Choroid plexus epithelial cell (primary cell): ENCODE measurements at places on chromosomes 12 and 14.
A peak's percentile ranks its signal among the peaks of the same experiment; 100 is the strongest.

DNA sequence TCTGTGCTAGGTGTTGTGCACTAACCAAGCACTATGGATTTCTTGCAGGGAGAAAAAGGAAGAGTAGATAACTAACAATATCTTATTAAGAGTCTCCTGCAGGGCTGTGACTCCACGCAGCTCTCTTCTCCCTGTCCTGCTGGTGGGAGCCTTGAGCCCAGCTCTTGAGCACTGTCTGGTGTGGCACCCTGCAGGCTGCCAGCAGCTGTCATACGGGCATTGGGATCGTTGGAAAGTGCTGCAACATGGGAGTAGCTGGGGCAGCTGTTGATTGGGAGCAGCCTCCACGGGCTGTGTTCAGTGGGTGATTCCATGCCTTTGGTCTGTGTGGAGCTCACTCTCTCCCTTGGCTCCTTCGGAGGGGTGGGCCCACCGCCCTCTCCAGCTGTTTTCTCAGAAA is 125.3 kb downstream of the FBXL14 start:
- DNase-seq, result no peak

DNA sequence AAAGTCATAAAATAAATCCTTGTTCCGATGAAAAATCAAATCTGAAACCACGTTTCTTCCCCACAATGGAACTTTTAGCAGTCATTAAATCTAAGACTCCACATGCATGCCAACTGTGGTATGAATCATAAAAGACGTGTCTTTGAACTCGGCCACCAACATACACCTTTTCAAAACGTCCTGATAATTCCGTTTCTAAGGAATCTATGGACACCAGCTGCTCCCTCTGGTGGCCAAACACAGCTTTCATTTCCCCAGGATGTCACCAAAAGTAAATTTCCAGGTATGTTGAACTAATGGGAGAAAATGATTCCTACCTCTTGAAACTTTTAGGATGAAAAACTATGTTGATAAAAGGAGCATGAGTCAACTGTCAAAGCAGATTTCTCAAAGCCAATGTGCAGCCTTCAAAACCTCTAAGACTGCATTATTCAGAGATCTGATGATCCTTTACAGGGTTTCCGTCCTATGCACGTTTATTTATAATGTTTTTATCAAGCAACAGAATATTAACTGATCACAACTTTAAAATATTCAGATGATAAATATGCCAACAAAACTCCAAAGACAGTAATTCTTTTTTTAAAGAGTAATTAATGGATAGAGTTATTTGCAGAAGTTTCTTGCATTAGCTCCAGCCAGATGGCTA is 96.2 kb downstream of the CIT start:
- DNase-seq, result peak; percentile 69

DNA sequence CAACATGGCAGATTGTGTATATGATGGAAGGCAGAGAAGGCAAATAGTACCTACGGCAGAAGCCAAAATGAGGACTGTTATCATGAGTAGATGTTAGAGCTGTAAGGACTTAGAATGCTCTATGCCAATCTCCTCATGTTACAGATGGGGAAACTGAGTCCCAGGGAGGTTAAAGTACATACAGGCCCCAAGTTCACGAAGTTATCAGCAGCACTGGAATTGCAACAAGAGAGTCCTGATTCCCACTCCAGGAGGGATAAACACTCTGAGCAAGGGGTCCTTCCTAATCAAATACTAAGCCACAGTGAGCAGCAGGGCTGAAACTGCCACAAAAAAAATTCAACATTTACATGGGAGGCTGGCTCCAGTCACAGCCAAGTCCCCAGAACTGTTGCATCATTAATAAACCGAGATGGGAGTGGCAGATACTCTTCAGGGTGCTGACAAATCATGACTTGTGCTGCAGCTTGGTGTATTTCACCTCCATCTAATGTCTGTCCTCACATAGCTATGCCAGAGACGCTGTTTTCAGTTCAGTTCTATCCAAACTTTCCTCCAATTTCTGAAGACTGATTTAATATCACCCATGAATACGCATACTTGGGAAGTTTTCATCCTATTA is 24.2 kb downstream of the NUAK1 start:
- DNase-seq, result no peak

DNA sequence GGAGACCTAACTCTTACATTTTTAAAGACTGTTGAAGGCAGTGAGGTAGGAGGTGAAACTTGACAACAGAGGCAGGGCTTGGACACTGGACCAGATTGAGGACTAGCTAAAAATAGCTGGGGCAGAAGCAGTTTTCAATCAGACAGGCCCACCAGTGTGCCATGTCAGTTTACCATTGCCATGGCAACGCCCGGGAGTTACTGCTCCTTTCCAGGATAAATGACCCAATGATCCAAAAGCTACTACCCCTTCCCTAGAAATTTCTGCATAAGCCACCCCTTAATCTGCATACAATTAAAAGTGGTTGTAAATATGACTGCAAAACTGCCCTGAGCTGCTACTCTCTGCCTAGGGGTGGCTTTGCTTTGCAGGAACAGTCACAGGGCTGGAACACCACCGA is 53.2 kb upstream of the PKP2 start:
- no peak for DNase-seq

GRCh38 chr14:29706700-29707099 is 220.9 kb downstream of the PRKD1 start:
- DNase-seq, result no peak

DNA sequence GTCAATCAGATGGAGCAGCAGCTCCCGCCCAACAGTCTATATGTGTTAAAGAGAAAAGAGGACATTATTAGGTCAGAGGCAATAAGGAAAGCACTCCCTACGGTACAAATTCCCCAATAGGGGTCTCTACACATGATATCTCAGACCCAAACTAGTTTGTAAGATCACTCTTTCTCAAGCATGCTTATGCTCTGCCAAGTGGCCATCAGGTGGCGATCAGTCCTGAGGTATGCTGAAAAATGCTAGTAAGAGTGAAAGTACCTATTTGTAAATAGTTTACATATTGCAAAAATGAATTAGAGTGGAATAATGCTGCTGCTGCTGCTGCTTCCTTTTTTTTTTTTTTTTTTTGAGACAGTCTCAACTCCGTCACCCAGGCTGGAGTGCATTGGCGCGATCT is 61.0 kb downstream of the CPM start:
- DNase-seq, result peak; percentile 77

DNA sequence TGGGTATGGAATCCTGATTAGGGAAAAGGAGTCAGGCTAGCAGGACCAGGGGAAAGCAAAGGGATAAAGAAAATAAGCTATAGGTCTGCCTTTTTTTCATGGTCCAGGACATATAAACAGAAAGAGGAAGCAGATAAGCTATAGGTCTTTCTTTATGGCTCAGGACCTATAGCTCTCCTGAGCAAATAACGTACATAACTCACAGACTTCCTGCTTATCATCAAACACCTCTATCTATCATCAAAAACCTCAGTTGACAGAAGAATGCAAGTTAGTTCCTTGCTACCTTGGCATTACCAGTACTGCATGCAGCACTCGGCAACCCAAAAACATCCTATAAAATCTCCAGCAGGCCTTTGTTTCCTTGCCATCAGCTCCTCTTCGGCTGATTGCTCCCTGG is 238.7 kb upstream of the OR4E1 start:
- DNase-seq, result no peak

DNA sequence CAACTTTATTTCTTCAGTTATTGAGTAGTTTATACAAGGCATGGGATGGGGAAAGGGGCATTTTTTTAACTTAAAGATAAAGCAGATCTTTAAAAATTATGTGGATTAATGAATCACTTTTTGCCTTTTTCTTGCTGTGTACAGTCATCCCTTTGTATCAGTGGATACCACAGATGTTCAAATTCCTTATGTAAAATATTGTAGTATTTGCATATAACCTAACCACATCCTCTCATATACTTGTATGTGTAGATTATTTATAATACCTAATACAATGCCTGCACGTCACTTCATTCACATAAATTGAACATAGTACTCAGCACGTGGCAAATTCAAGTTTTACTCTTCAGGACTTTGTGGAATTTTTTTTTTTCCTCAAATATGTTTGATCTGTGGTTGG is 66.5 kb upstream of the MON2 start:
- no peak for DNase-seq

GRCh38 chr14:79525416-79525815 is 685.9 kb downstream of the DIO2 start:
- no peak for DNase-seq

DNA sequence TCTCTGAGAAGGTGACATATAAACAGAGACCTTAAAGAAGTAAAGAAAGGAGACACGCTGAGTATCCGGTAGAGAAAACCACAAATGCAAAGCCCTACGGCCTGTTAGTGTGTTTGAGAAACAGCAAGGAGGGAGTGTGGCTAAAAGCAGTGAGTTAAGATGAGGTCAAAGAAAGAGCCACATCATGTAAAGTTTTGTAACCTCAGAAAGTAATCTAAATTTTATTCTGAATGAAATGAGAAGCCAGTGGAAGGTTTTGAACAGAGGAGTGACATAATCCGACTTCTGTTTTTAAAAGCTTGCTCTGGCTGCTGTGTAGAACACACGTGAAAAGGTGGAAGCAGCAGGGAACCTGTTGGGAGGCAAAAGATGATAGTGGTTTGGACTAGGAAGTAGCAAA is 32.6 kb downstream of the PPP2R5E start:
- peak; percentile 88 for DNase-seq

DNA sequence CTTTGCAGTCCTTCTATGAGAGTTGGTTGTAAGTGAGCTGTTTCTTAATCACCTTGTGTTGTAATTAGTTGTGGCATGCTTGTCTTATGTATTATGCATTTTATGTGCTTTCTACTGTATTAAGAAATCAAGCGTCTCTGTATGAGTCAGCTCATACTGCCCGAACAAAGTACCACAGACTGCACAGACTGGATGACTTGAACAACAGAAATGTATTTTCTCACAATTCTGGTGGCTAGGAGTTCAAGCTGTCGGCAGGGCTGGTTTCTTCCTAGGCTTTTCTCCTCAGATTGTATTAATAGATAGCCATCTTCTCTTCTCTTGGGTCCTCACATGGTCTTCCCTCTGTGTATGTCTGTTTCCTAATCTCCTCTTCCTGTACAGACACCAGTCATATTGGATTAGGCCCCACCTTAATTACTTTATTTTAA is 77.7 kb downstream of the FLRT2 start:
- DNase-seq, result peak; percentile 89

GRCh38 chr12:103588680-103589079 is 1.6 kb downstream of the STAB2 start:
- no peak for DNase-seq

DNA sequence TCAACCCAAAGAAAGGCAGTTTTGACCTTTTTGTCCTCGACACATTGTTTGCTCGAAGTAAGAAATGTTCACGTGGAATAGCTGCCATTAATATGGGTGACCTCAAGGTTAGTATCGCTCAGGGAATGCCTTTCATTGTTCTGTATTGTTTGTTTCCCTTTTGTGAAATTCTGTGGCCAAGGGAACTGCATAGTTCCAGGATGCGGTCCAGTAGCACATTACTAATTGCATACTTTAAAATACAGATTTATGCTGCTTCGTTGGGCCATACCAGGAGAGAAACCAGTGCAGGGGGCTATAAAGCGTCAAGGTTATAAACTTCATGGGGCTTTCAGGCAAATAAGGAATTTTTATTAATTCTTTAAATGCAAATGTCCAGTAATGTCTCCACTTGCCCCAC is 73.3 kb upstream of the USP44 start:
- peak; percentile 41 for DNase-seq

DNA sequence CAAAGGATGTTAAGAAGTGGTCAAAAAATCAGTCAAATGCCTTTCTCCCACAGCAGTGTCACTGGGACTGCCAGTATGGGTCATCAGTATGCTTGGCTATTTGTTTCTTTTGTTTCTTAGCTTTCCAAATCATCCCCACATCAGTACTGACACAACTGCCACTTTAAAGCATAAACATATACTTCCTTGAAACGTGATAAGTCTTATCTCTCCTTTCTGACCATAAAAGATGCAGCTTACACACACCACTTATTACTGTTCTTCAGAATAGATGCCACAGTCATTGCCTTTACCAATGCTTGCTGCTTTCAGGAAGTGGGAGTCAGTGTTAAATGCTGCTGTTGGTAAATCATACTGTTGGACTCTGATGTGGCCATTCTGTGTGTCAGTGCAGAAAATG is 18.6 kb upstream of the GARIN2 start:
- peak; percentile 19 for DNase-seq

- no peak for DNase-seq
These were observed 98.2 kb downstream of the SYNE2 start for GRCh38 chr14:63951021-63951420.

GRCh38 chr12:83629931-83630330 is 943.2 kb downstream of the TMTC2 start:
- DNase-seq, result no peak

DNA sequence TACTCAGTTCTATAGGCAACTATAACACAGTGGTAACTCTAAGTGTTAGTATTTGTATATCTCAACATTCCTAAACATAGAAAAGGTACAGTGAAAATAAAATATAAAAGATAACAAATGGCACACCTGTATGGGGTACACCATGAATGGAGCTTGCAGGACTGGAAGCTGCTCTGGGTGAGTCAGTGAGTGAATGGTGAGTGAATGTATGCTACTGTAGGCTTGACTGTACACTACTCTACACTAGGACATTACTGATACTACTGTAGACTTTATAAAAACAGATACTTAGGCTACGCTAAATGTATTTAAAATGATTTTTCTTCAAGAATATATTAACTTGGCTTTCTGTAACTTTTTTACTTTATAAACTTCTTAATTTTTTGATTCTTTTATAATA is 25.5 kb downstream of the TEAD4 start:
- DNase-seq, result no peak

DNA sequence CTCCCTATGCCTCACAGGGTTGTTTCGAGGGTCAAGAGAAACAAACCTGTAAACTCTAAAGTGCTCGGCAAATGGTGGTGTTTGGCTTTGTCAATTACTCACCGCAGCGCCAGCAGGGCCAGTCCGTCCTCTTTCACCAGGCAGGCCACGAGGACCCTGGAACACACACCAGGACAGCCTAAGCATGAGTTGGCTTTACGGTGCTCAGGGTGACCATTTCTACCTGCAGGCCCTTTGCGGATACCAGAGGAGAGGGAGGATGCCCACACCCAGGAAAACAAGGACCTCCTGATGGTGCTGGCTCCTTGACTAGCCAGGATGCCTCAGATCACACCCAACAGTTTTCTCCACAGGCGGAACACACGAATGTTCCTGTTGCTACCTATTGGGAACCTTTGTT is 11.5 kb downstream of the COL2A1 start:
- no peak for DNase-seq

- DNase-seq, result no peak
These were observed 509.6 kb downstream of the VRK1 start for GRCh38 chr14:97306760-97307246.

GRCh38 chr14:32171469-32171868 is 30.4 kb upstream of the RNU6-7 start:
- no peak for DNase-seq

DNA sequence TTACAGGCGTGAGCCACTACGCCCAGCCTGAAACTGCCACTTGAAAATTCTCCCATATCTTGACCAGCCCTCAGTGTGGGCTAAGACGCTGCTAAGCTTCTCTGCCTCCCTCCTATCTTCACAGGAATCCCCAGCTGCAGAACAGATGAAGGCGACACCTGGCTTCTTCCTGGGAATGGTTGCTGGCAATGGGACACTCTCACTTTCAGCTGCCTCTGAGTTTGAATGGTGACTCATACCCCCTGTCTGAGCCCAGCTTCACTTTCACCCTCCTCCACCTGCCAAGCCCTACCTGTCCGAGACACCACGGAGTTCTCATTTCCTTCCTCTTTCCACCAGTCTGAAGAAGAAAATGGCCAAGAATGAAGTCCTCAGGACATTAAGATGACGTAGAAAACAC is 18.3 kb upstream of the VASH1 start:
- no peak for DNase-seq

- DNase-seq, result no peak
These were observed 84.4 kb downstream of the NOC4L start for GRCh38 chr12:132228476-132229192.
